Cardiac muscle cell (in vitro differentiated cells and primary cell): ENCODE measurements at places on chromosomes 1 and 21. TPM values are rescaled to one million over a fixed set of nuclear protein-coding genes. Genes with fewer than 3 reads are reported as not detected.

FCN3 gene
- 0.18 and 3.6 TPM in 2 replicates for total RNA-seq

LY9 gene
- not detected in 2 replicates for total RNA-seq

LCE6A gene
- not detected in 2 replicates for total RNA-seq

HMGCS2 gene
- total RNA-seq, result not detected in 2 replicates

DLGAP3 gene
- 0.42 and 0.95 TPM in 2 replicates for total RNA-seq

IGSF21 gene
- total RNA-seq, result 0.06 and 0.07 TPM in 2 replicates

TTC39A gene
- total RNA-seq, result 13.5 and 15.6 TPM in 2 replicates

SELENBP1 gene
- total RNA-seq, result 47.1 and 73.5 TPM in 2 replicates
